GM10248 (cell line): ENCODE measurements at places on chromosomes 7 and 10.

GRCh38 chr7:20019757-20020432 is 197.3 kb downstream of the MACC1 start:
- DNase-seq: peak; percentile 11

DNA sequence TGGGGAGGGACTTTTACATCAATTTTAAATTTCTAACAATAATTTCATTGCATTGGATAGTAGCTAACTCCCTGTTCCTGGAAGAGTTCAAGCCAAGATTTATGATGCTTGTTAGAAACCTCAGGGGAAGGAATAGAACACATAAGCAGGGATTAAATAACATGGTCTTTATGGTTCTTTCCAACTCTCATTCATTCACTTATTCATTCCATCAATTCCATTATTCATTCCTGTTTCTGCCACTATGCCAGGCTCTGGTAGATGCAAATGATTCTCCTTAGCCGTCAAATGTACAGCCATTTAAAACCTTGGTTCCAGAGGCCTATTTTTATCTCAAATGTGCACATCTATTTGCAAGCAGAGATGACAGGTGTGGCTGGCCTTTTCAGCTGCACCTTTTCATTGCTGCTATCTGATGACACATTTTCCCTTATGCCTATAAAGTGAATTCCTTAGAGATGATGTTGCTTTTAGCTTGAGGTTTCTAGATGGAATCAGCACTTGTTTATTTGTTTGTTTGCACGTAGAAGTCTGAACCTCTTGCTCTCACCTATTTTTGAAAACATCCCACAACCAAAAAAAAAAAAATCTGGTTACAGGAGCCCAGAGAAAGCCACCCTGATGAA is 205.7 kb upstream of the IGFBP3 start:
- no peak for DNase-seq

DNA sequence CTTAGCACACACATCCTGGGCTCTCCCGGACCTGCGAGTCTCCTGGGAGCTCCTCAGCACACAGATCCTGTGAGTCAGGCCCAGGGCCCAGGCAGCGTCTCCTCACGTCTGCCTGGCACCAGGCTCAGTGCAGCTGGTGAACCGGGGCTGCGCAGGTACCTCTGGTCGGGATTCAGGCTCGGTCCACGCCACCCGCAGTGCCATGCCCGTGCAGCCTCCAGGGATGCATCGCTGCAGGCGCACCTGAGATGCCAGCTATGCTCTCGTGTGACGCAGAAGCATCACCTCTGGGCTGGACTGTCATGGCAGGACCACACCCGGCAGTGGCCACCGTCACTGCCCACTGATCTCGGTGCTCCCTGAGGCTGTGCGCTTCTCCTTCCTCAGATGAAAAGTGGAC is 52.0 kb downstream of the NKX6-2 start:
- no peak for DNase-seq

GRCh38 chr10:50809596-50809995 is 69.9 kb downstream of the ASAH2B start:
- DNase-seq: no peak

DNA sequence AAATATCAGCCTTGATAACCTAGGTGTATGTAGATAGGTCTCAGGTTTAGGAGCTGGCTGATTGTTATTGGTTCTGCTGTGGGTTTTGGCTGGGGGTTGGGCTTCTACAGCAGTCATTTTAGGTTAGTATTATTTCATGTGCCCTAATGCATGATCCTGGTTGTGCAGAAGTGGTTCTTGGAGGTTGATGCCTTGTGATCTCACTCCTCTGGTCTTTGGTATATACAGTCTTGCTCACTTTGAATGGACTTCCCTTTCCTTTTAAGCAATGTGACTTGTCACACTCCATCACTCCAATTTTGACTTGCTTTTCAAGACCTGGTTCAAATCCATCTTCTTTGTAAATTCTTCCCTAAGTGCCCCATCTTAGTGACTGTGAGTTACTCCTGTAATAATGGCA is 188.9 kb downstream of the LRMDA start:
- DNase-seq: no peak

- DNase-seq: no peak
Observed at GRCh38 chr10:88198023-88198422, 334.6 kb downstream of the PTEN start.

GRCh38 chr7:139772873-139773272 is 4.9 kb downstream of the HIPK2 start:
- no peak for DNase-seq

GRCh38 chr10:93542358-93542791 is 24.1 kb upstream of the FFAR4 start:
- no peak for DNase-seq

DNA sequence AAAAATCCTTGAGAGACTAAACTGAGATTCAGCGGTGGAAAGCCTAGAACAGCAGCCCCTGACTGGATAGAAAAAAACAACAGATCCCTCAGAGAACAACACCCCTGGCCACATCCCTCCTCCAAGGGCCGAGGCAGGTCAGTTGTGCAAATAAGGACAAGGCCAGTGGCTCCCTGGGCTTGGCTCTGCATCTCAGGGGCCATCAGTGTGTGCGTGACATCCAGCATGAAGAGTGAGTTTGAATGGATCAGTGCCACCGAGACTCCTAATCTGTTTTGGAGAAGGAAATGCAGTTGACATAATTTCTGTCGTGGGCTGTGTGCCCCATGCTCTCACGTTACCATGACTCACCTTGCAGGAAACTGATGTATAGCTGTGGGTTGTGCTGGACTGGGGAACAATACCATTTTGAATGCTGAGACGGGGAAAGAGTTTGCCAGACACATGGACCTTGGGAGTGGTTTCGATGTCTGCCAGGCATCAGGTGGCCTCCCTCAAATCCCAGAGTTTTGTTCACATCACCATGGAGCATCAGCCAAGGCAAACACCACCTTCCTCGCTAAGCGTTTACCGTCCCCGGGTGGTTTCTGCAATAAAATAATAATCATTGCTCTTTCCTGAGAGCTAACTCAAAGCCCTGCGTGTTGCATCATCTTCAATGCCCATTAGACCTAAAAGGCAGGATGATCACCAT is 153.2 kb upstream of the FZD8 start:
- DNase-seq: no peak

- no peak for DNase-seq
Observed at GRCh38 chr10:110411047-110411410, 86.7 kb upstream of the DUSP5 start.

DNA sequence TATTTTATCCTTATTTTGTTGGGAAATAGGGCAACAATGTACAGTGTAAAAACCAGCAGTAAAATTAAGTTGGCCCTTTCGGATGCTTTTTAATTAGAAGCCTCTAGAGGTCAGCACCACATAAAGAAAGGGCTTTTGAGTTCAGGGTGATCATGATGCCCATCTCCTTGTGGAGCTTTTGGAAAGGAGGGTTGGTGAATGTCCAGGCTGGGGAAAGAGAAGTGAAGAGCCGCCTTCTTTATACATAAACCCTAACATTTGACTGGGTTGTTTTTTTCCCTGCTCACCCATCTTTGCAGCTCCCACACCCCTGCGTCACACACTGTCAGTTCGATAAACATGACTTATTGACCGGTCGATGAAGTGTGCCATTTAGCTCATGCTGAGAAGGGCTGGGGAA is 29.8 kb downstream of the MTURN start:
- DNase-seq: peak; percentile 66
